ENCODE measurements at places on chromosomes 3 and 15.

DNA sequence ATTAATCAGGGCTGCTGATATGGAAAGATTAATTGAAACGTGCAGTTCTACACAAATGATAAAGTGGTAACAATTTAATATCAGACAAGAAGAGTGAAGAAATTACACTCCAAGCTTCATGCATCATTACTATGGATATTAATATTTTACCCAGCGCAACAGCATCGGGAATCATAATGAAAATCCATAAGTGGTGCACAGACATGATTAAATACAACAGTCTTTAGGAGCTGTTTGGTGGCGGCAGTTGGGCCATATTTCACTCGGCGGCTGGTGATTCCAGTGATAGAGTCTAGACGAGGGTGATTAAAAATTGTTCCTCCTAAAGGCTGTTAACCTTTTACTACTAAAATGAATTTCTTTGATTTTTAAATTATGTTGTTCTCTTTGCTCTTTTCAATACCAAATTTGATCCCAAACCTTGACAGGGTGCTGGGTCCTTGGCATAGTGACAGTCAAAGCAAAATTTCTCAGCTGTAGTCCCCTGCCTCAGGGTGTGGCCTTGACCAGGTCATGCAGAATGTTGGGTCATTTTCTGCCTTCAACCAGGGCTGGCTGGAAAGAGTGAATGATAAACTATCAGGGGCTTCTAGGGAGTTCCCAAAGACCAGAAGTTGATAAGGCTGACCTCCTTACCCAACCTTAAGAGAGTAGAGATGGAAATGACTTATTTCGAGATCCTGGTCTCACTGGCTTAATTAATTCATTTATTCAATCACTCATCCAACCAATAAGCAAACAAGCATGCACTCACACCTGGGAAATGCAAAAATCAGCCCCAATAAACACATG is 392.0 kb downstream of the IL20RB start:
- DNase-seq: no peak

- DNase-seq: no peak
Measured at GRCh38 chr3:99626417-99626788, 12.0 kb upstream of the COL8A1 start.

- no peak for DNase-seq
Measured at GRCh38 chr3:185815391-185816282, 9.2 kb downstream of the IGF2BP2 start.

GRCh38 chr3:126982126-126982470 is 817 bp upstream of the PLXNA1 start:
- DNase-seq: no peak
